ENCODE measurements at places on chromosomes 12 and 14.

DNA sequence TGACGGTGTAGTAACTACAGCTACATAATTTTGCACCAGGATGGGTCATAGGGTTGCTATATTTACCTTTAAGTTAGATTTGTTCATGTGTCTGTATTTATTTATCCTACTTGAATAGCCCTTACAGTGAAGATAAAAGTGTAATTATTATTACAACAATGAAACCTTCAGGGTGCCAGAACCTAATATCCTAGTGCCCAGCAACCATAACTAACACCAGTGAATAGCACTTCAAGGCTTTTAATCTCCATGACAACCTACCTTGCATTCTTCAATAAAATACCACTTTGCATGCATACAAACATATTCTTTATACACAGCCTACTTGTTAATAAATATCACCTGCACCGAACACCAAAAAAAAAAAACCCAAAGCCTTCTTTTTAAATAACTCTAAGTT lies 58.7 kb upstream of the G2E3 start:
- no peak for DNase-seq

DNA sequence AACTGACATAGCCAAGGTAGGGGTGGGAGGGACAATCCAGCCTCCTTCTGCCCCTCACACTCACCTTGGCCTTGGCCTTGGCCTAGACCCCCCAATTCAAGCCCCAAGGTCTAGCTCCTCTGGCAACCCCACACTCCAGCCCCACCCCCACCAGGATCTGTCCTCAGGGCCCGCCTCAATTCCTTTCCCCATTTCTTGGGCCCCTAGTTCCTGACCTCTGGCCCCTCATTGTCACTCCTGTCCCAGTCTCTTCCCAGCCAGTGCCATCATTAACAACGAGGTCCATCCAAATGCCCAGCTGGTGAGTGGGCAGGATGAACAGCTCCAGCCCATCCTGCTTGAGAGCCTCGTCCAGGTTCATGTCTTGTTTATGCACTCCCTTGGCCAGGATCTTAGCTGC lies 6.8 kb upstream of the GDF11 start:
- no peak for DNase-seq

GRCh38 chr12:113476176-113476986 lies 4.7 kb upstream of the LHX5 start:
- no peak for DNase-seq

DNA sequence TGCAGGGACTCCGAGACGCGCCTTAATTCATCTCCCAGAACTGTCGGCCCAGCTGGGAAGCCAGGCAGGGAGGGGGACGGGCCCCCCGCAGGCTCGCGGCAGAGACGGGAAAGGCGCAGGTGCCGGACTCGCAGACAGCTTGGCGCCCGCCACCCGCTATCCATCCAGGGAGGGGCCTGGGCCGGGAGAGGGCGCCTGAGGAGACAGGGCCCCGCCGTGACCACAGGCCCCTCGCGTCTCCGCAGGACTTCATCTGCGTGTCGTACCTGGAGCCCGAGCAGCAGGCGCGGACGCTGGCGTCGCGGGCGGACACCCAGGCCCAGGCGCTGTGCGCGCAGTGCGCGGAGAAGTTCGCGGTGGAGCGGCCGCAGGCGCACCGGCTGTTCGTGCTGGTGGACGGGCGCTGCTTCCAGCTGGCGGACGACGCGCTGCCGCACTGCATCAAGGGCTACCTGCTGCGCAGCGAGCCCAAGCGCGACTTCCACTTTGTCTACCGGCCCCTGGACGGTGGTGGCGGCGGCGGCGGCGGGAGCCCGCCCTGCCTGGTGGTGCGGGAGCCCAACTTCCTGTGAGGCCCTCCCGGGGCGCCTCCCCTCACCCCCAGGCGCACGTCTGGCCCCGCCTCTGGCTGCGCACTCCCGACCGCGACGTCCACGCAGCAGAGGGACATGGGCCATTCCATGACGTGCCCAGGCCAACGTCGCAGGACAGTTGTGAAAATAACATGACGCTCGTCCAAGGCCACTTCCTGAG lies 60.6 kb downstream of the LGMN start:
- no peak for DNase-seq

- DNase-seq, result no peak
These were observed 158.1 kb downstream of the ATP23 start for GRCh38 chr12:58099476-58099875.

DNA sequence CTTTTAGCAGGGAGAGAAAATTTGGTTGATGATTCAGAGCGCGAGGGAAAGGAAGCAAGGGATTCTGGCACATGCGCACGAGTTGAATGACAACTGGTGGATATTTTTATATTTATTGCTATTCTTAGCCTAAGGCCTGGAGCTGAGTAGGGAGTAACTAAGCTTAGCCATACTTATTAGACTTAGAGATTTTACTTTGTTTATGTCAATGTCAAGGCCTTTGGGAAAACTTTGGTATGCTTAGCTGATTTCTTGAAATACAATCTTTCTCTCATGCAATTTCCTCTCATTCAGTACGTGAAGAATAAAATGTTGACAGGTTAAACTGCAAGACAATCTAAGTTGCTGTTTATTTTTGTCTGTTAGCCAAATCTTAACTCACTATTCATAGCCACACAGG lies 101.1 kb downstream of the CRADD start:
- DNase-seq, result peak; percentile 31

DNA sequence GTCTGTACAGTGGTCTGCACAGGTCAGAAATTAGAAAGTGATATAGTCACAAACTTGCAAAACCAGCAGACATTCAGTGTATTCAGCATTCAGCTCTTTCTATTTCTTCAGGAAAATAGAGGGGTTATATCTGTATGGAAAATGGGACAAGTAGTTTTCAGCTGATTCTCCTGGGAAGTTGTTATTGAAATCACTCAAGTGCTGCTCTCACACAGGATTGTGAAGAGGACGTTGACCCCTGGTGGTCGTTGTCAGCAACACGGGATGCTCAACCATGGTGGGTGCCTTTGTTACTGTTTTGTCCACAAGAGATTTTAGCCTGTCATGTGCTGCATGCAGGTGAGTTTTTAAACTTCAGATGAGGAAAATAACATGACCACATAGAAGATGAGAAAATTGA lies 981.8 kb downstream of the TMEM121 start:
- DNase-seq, result no peak

GRCh38 chr12:106309671-106310505 lies 7.4 kb downstream of the TCP11L2 start:
- DNase-seq, result no peak

All from thoracic aorta (tissue), 2 donors.